ENCODE measurements at places on chromosomes 3 and 15.

GRCh38 chr3:149332771-149333170 is 665 bp downstream of the TM4SF18 start:
- no peak for DNase-seq

- peak; percentile 14 for DNase-seq
These were observed 923 bp downstream of the SIAH2 start for GRCh38 chr3:150761831-150762661.

GRCh38 chr15:71329497-71330260 is 214.4 kb downstream of the THSD4 start:
- no peak for DNase-seq

DNA sequence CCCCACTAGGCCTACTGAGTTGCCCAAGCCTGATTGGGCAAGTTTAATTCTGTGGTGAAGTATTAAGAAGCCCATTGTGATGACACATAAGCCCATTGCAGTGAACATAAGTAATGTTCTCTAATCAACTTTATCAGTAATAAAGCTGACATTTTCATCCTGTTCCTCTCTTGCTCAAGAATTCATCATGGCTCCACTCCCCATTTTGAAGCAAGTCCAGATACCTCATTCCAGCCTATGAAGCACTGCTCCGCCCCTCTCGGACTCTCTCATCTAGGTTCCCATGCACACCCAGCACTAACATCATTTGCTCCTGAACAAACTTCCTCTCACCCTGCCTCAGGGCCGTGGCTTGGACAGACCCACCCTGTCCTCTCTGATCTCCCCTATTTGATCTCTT is 10.5 kb downstream of the SHF start:
- DNase-seq = no peak

DNA sequence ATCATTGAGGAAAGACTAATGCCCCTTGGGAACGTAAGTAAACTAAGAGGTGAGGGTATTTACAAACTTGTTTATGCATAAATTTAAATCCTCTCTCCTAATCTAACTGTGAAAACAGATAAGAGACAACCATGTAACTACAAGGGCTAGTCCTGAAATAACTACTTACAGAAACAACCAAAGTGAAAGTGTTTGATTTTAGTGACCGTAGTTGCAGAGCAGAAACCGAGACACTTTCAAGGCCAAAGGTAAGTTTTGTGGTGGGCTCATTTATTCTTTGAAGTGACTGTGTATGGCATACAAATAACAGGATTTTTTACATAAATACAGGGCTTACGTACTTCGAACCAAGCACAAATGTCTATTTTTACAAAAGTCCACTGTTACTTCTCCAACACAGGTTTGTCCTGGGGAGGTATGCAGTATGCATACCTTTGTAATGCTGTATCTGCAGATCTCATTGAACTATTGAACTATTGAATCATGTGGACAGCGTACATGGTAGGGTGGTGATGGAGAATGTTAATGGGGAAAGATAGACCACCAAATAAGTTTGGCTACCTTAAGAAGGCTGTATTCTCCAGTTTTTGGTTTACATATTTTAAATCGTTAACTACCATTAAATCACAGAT is 99.6 kb upstream of the RBMS3 start:
- DNase-seq = no peak

DNA sequence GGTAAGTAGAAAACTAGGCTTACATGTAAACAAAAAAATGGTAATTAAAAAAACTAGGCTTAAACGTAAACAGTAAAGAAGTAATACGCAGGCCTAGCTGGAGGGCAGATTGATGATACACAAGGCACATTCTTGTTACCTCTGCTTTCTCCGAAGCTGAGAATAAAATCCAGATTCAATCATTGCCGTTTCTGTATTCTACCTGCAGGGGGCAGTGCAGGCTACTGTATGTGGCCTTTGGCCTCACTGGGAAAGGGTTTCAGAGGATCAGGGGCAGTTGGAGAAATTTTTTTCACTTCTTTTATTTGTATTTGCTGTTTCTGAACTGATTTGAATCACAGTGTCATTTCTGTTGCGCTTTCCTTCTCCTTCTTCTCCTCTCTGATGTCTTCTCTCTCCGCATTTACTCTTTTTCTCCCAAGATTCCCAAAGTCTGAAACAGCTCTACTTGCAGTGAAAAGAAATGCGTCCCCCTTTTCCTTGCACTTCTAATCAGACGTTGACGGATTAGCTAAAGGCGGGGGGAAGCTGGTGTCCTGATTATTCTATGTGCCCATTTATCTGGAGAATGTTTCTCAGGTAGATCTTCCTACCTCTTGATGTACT is 67.1 kb upstream of the MCTP2 start:
- peak; percentile 59 for DNase-seq

- DNase-seq = no peak
These were observed 200.2 kb upstream of the GOLGA6L4 start for GRCh38 chr15:84035399-84035766.

DNA sequence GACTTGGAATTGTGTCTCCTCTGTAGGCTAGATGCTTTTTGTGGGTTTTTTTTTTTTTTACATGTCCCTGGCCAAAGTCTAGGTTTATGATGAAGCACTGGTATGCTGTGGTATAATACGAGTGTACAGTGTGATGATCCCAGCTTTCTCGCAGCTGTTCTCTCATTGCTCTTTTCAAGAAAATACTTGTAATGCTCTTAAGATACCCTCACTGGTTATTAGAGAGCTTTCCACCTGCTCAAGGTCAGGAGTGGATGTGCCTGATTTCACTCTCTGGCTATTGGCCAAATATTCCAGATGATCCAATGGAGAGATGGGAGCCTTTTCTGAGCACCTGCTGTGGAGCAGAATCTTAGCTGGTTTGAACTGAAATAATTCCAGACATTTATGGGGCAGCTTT is 215.1 kb downstream of the MYRIP start:
- no peak for DNase-seq

DNA sequence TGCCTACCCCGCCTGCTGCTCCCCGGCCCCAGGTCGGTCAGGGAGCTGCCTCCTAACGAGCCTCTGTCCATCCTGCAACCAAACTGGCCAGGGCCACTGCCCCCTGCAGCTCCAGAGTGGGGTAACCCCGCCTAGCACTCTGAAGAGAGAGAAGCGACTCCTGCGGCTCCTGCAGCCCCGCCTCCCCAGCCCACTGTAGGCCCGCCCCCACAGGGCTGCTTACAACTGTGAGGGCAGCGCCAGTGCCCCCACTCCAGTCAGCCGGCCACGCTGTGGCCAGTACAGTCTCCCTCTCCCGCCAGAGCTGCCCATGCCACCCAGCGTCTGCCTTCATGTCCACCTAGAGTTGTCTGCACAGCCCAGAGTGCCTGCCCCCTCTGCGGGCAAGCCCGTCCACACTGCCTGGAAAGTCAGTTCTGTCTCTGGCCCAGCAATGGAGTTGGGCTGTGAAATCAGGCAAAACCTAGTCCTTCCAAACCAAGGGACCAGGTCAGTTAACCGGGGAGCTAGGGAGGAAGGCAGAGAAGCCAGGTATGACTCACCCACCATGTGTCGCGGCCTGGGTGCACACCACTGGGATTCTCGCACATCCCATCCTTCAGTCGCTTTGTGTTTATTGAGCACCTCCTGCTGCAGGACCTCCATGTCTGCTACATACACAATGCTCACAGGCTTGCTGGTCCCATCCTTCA is 2.4 kb downstream of the UCN2 start:
- DNase-seq = peak; percentile 56

- DNase-seq = no peak
These were observed 61.1 kb downstream of the MLH1 start for GRCh38 chr3:37054370-37054769.

DNA sequence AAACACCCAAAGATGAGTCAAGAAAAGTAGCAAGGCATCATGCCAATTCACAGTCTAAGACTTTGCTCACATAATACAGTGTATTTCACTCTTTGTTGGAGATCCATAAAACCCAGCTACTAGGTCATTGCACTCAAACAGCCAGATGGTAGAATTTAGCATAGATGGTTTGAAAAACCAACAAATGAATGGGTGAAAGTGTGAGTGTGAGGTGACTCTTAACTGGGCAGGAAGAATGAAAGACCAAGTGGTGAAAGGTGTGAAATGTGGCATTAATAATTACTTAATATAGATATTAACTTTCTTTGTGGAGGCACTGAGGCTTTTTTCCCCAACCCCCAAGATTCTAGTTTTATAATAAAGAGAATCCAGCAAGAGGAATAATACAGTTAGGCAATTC is 159.5 kb downstream of the SQOR start:
- DNase-seq = no peak

GRCh38 chr3:126349611-126350501 is 7.4 kb downstream of the KLF15 start:
- no peak for DNase-seq

- no peak for DNase-seq
These were observed 106.5 kb downstream of the P3H2 start for GRCh38 chr3:190013943-190014924.

- no peak for DNase-seq
These were observed 97.1 kb upstream of the CTDSPL start for GRCh38 chr3:37764586-37764985.

DNA sequence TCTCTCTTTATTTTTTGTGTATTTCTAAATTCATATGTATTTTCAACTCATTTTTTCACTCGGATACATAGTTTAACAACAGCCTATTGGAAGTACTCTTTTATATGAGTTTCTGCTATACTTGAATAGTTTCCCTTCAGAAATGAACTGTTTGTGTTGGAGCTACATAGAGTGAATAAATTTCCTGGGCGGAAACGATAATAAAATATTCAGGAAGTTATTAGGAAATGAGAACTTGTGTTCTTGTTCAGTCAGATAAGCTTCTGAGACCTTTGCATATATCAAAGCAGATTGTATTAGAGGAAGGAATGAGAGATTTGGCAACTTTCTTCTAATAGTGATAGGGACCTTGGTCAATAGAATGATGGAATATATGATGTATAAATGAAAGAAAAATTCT is 27.3 kb downstream of the NEO1 start:
- no peak for DNase-seq

DNA sequence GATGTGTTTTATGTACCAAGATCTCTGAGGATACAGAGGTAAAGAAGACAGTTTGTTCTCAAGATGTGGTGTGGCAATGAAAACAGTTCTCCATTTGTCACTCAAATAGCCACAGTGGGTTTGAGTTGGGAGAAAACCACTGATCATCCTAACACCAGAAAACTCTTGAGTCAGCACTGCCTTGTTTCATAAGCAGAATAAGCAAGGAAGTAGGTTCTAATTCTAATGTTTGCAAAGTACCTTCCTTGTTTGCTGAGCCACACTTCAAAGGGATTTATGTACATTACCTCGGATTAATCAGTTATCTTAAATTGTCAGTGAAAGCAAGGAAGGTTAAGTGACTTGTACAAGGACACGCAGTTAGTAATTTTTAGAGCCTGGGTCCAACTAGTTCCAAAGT is 107.8 kb upstream of the BOC start:
- DNase-seq = no peak

- DNase-seq = no peak
These were observed 175.4 kb upstream of the TP63 start for GRCh38 chr3:189455641-189456417.

DNA sequence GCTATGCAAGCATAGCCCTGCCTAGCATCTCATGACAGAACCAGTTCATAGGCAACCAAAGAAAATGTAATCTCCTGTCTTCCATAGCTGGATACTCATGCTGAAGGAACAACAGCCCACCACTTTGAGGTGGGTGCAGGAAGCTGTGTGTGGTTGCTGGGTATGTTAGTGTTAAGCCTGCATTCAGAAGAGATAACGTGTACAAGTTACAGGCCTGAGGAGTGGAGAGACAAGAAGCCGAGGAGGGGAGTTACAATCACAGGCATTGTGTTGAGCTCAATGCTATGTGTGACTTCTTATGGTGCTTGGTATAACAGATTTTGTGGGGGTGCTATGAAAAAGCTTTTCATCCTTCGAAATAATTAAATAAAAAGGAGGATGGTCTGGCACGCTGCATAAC is 42.8 kb upstream of the SECISBP2L start:
- DNase-seq = no peak

DNA sequence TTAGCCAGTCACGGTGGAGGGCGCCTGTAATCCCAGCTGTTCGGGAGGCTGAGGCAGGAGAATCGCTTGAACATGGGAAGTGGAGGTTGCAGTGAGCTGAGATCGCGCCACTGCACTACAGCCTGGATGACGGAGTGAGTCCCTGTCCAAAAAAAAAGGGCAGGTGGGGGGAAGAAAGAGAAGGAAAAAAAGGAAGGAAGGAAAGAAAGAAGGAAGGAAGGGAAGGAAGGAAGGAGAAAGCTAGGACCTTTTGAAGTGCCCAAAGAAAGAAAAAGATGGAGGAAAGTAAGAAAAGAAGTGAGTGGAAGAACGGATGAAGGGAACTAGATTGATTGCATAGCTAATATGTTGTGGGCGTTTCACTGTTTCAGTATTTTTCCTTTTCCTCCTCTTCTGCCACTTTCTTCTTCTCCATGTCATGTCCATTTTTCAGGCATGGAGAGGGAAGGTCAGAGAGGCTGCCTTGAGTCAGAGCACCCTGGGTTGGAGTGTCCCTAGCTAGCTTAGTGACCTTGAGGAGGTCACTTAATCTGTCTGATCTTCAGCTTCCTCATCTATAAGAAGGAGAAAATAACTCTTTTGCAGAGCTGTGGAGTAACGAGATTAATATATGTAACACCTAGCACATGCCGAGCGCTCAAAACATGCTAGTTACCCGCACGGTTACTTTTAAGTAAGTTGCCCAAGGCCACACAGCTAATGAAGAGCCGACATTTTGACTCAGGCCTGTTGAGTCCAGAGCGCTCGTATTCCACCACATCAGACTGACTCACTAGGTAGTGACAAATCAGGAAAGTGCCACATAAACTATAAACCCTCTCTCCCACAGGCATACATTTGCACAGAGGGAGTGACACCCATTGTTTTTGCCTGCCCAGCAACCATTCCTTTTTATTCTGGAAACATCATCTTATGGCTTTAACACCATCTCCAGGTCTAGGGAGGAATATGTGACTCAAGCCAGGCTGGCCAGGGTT is 42.2 kb downstream of the BHLHE40 start:
- DNase-seq = no peak

GRCh38 chr3:52281981-52282801 is 3.7 kb upstream of the WDR82 start:
- DNase-seq = no peak

DNA sequence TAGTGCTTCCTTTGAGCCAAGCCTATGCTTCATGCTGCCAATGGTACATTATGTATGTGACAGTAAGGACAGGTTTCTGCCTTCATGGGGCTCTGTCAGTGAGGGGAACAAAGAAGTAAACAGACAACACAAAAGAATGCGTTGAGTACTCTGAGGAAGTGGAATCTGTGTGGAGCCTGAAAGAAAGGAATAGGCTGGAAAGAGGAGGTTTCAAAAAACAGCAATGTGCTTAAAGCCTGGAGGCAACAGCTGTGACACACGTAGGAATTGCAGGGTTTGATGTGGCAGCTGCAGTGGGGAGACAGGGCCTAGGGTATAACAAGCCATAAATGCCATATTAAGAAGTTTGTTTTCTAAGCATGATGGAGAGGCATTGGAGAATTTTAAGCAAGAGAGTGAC is 316.7 kb downstream of the CLSTN2 start:
- no peak for DNase-seq
